ENCODE measurements at places on chromosomes 1 and 21.

GRCh38 chr1:40372658-40373322 lies 737 bp upstream of the SMAP2 start:
- no peak for DNase-seq

DNA sequence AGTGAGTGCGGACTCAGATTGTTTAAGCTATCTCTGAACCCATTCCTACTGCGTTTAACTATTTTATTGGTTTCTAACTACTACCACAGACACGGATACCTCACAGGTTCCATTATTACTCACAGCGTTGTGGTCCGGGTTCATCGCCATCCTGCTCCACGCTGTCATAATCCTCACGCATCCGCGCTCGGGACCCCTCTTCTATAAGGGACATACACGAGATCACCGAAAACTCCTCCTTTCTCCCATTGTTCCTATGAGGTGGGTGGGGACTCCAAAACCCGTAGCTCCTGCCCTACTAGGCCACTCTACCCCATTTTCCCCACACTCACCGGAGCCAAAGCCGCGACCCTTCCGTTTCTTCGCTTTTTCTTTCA lies 610 bp downstream of the RBM8A start:
- no peak for DNase-seq

DNA sequence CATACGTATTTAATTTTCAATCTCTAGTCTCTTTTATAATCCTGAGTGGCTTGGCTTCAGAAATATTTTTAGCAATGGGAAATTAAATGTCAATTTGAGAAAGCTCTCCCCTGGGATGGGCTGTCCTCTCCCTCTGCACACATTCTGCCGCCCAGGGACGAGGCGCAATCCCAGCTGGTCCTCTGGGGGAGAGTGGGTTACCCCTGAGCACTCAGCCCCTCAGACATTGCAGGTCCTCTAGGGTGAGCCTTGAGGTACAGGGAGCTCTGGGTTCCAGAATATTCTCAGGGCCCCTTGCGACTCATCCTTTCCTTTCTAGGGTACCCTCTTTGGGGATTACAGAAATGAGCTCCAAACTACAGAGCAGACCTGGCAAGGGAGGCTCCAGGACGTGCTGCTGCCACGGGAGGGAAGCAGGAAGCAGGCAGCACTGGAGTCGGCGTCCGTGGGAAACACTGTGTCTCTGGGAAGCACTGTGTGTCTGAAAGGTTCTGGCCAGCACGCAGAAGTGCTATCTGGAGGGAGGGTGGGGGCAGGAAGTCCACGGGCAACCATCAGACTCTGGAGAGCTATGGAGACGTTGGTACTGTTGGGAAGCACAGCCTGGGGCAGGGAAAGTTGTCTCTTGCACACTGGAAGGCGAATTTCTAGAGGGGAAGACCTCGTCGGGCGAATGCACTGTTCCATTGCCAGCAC lies 343.3 kb upstream of the VAMP3 start:
- no peak for DNase-seq

DNA sequence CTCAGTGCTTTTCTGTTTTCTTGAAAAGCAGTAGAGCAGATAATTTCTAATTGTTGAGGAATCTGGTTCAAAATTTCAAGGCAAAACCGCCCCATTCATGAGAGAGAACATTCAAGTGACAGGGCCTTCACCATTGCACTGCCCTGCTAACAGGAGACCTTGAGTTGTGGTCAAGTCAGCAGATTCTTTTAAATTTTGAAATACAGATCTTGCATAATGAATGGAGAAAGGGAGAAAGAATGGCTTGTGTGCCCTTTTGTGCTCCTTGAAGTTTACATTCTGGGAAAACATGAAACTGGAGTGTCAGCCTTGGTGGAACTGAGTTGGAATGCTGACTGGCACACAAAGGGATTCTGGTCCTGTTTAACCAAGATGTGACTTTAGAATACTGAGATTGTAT lies 164.5 kb upstream of the UBE2U start:
- no peak for DNase-seq

GRCh38 chr21:35198982-35199732 lies 150.1 kb upstream of the RUNX1 start:
- DNase-seq = no peak

GRCh38 chr21:33495743-33496142 lies 4.2 kb upstream of the DNAJC28 start:
- no peak for DNase-seq

DNA sequence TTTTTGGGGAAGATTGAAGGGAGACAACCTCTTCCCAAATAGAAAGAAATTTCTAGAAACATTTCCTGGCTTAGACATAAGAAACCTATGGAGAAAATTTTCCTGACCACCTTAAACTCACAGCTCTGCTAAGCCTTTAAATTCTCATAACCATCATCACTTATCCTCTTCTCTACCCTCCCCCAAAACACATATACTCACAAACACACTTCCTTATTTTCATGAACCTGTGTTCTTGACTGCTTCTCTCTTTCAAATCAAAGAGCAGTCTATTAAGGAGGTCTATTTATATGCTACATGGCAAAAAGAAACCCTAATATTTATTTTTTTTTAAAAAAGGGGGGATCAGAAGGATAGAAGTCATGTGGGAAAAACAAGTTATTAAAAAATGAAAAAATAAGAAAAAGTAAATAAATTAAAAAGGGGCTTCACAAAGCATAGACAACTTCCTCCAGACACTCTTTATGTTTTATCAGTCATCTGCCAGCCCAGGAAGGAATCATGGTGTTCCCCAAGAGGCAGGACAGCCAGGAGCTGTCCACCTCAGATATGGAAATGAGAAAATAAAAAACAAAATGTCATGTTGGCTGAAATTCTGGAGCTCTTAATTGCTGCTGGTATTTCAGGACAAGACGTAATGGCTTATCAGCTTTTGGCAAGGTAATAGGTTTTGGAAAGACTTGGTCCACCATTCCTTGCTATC lies 12.8 kb upstream of the RGS2 start:
- DNase-seq = no peak

- DNase-seq = no peak
These were observed 84.1 kb downstream of the DMRTB1 start for GRCh38 chr1:53543130-53543777.

DNA sequence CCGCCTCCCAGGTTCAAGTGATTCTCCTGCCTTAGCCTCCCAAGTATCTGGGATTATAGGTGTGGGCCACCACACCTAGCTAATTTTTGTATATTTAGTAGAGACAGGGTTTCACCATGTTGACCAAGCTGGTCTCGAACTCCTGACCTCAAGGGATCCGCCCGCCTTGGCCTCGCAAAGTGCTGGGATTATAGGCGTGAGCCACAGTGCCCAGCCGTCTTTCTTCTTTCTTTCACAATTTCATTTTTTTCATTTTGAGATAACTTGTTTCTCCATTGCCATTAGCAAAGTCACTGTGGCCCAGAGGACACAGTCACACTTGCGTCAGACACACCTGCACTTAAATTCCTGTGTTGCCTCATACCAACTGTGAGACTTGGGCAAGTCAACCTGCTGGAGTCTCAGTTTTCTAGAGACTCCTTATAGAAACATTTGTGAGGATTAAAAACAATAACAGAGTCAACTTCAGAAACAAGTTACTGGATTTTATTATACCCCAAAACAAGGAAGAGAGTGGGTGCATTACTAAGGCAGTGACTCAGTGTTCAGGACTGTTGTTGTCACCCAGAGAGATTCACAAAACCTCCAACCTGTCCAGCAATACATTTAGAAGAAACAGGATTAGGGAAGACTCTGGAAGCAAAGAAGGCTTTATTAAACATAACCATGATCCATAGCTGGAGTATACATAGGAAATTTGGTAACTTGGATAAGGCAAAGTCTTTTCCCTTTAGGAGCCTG lies 2.6 kb downstream of the TEDDM1 start:
- DNase-seq = no peak

DNA sequence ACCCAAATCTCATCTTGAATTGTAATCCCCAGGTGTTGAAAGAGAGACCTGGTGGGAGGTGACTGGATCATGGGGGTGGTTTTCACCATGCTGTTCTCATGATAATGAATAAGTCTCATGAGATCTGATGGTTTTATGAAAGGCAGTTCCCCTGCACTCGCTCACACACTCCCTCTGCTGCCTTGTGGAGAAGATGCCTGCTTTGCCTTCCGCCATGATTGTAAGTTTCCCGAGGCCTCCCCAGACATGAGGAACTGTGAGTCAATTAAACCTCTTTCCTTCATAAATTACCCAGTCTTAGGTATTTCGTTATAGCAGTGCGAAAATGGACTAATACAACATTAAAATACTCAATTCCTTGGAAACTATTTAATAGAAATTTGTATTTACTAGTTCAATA lies 99.2 kb downstream of the PROX1 start:
- no peak for DNase-seq

- DNase-seq = no peak
These were observed 143.3 kb downstream of the RPS6KC1 start for GRCh38 chr1:213194383-213194782.

- no peak for DNase-seq
These were observed 19.7 kb downstream of the TNNT2 start for GRCh38 chr1:201357636-201358348.

DNA sequence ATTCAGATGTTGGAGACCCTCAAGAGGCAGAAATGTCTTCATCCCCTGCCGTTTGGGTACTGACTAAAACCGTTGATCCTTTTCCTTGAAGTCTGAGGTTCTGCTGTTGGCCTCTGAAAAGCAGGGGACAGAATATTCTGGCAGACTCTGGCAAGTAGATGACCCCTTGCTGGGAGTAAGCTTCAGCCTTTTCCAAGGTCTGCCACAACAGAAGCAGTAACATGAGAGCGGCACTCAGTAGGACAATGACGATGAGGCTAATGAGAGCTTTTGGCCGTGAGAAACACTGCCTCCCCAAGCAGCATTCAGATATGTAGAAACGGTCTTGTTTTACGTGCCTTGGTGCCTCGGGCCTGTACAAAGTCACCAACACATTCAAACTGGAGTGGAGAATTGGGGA lies 143.7 kb downstream of the ST6GALNAC5 start:
- DNase-seq = no peak

DNA sequence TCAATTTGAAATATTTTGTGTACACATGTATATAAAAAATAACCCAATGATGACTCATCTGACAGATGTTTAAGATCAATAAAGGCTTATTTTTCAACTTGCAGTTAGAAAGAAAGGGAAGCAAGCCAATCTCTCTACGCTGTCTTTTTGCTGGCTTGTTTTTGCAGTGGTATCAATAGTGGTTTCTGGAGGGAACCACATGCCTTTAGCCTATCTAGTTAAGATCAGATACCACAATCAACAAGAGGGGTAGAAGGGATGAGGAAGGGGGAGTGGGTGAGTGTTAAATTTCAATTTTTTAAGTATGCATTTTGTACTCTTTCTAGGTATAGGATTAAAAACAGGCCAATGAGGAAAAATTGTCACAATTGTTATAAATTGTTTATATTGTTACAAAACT lies 276.2 kb downstream of the KCNH1 start:
- DNase-seq = no peak

DNA sequence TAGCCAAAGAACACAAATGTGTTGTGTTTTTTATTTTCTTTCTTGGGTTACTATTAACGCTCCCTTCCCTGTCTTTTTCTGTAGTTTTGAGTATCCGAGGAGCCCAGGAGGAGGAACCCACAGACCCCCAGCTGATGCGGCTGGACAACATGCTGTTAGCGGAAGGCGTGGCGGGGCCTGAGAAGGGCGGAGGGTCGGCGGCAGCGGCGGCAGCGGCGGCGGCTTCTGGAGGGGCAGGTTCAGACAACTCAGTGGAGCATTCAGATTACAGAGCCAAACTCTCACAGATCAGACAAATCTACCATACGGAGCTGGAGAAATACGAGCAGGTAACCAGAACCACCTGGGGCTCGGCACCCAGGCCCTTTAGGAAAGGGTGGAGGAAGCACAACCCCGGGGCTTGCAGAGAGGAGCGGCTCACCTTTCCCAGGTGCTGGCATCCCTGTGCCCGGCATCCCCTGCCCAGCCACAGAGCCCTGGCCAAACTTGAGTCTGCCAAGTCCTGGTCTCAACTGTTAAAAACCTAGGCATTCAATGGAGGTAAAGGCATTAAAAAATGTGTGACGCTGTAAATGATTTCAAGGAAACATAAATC lies 233.5 kb downstream of the PBX1 start:
- DNase-seq = no peak

DNA sequence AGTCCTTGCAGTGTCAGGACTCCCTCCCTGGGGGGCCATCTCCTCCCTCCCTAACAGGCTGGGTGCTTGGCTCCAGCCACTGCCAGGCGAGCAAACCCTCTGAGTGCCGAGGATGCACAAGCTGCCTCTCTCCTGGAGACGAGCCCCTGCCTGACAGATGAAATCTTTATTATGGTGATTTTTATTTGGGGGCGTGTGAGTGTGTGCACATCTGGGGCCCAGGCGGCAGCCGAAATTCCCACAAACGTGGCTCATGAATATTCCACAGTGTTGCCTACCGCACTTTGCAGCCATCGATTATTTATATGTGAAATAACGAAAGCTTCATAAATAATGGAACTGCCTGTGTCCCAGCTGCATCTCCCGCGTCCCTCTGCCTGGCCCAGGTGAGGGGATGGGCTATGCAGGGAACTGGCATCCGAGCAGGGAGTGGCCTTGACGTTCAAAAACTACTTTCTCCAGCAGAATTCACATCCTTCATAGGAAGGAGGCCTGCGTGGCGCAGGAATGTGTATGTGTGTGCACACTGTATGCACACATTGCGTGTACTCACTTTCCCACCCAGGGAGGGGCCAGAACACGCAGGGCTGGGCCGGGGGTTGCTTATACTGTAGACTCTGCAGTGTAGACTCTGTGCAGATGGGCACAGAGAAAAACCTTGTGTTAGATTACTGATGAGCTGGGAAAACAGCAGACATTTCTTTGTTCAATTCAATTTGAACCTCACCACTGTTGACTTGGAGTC lies 73.1 kb downstream of the UBIAD1 start:
- no peak for DNase-seq

DNA sequence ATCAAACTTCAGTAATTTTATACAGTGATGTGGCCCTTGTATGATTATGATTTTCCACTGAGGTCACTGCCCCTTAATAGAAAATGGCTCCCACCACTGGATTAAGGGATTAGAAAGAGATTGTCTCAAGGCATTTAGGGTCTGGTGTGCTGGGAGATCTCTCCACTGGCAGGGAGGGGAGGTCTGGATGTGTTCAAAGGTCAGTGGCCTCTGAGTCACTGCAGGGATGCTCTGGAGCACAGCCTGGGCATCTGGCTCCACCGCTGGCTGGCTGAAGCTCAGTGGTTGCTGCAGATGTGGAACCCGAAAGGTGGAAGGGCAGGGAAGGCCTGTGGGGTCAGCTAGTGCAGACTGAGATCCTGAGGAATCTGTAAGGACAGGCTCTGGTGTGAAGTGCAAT lies 18.3 kb upstream of the CHI3L1 start:
- DNase-seq = no peak

DNA sequence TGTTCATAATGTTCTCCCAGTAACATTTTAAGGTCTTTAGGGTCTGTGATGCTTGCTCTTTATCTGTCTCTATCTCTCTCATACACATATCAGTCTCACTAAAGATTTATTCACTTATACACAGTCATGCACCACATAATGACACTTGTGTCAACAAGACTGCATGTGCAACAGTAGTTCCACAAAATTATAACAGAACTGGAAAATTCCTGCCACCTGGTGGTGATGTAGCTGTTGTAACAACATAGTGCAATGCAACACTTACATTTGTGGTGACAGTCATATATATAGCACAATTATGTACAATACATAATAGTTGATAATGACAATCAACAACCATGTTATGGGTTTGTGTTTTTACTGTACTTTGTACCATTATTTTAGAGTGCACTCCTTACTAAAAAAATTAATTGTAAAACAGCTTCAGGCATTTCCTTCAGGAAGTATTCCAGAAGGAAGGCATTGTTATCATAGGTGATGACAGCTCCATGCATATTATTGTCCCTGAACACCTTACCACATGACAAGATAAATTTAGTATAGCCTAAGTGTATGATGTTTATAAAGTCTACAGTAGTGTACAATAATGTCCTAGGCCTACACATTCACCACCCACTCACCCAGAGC lies 8.1 kb downstream of the TDRD5 start:
- no peak for DNase-seq

Data from caudate nucleus (tissue), 63 donors.